Breast epithelium (tissue), 4 donors: ENCODE measurements at places on chromosomes 16 and 17. TPM values are rescaled to one million over a fixed set of nuclear protein-coding genes. Genes with fewer than 3 reads are reported as not detected.

GDPD1 gene
- 0.96 TPM for total RNA-seq

DHRS11 gene
- 14.1 TPM for total RNA-seq

GGA2 gene
- total RNA-seq, result 61.9 TPM

ATP2A1 gene
- 0.33 TPM for total RNA-seq

AATK gene
- total RNA-seq, result 0.73 TPM

CDRT15L2 gene
- total RNA-seq, result not detected

AOC2 gene
- total RNA-seq, result 11.8 TPM

FAM171A2 gene
- 2.9 TPM for total RNA-seq

CDC6 gene
- 0.80 TPM for total RNA-seq

CACNG5 gene
- not detected for total RNA-seq

KRTAP3-2 gene
- total RNA-seq, result not detected

ZG16B gene
- 24.6 TPM for total RNA-seq

TEX14 gene
- total RNA-seq, result 0.29 TPM

TMEM238L gene
- not detected for total RNA-seq

PRSS36 gene
- 8.3 TPM for total RNA-seq

LDAF1 gene
- total RNA-seq, result 49.2 TPM

VTN gene
- 0.98 TPM for total RNA-seq

NHERF2 gene
- 31.5 TPM for total RNA-seq

CDH5 gene
- 52.8 TPM for total RNA-seq

SPATA22 gene
- 0.29 TPM for total RNA-seq

EIF3CL gene
- total RNA-seq, result 191 TPM

RRAD gene
- 7.7 TPM for total RNA-seq

SERPINF2 gene
- 18.4 TPM for total RNA-seq

IGFALS gene
- total RNA-seq, result 0.32 TPM

LRRC36 gene
- 3.3 TPM for total RNA-seq

NLRC5 gene
- 34.4 TPM for total RNA-seq

BCAR1 gene
- total RNA-seq, result 38.7 TPM

ZNF319 gene
- 6.2 TPM for total RNA-seq

VASN gene
- total RNA-seq, result 14.8 TPM

GCGR gene
- total RNA-seq, result not detected

MMP28 gene
- 25.6 TPM for total RNA-seq

PRR29 gene
- 1.3 TPM for total RNA-seq

TEKT1 gene
- total RNA-seq, result not detected

NTN1 gene
- total RNA-seq, result 3.3 TPM

NPEPPS gene
- 106 TPM for total RNA-seq

DVL2 gene
- 58.2 TPM for total RNA-seq

DRC3 gene
- 10.5 TPM for total RNA-seq

TSPAN10 gene
- 0.80 TPM for total RNA-seq

UBE2I gene
- 67.8 TPM for total RNA-seq

FBXO39 gene
- total RNA-seq, result 1.3 TPM

CBX4 gene
- total RNA-seq, result 13.4 TPM

DCUN1D3 gene
- 26.2 TPM for total RNA-seq

ERAL1 gene
- 24.3 TPM for total RNA-seq

SLC5A11 gene
- 1.8 TPM for total RNA-seq
